BE2C (cell line): ENCODE measurements at places on chromosomes 6 and 20.
A peak's percentile ranks its signal among the peaks of the same experiment; 100 is the strongest.

DNA sequence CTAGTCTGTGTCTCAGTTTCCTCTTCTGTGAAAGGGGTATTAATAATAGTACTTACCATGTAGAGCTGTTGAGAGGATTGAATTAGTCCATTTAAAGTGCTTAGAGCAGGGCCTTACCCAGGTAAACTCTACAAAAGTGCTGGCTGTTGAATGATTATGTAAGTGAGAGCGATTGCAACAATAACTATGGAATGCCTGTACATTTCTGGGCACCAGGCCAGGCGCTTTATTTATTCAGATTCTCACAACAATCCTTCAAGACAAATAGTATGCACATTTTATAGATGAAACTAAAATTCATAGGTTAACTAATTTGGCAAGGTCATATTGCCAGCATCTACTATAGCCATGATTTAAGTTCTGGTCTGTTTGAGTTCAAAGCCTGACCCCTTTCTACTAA is 78.3 kb upstream of the MMS22L start:
- DNase-seq: no peak

GRCh38 chr20:25378189-25378883 is 12.3 kb downstream of the ABHD12 start:
- no peak for DNase-seq

GRCh38 chr20:24027229-24027628 is 38.6 kb upstream of the GGTLC1 start:
- DNase-seq: no peak

DNA sequence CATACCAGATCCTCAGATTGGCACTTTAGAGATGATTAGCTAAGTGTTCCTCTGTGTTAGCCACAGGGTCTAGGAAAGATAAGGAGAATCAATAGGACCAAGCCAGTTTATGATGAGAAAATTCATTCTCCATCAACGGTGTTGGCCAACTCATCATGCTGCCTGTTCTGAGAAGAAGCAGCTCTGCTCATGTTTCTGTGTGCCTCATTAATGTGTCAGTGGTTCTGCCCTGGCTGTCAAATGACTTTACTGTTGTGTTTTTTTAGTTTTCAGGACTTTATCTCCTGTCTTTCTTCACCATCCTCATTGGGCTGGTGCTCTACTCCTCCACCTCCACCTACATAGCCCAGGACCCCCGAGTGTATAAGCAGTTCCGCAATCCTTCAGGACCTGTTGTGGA is 234.3 kb upstream of the PLN start:
- no peak for DNase-seq

- DNase-seq: peak; percentile 57
These were observed 296.8 kb downstream of the UTRN start for GRCh38 chr6:144581812-144582537.

DNA sequence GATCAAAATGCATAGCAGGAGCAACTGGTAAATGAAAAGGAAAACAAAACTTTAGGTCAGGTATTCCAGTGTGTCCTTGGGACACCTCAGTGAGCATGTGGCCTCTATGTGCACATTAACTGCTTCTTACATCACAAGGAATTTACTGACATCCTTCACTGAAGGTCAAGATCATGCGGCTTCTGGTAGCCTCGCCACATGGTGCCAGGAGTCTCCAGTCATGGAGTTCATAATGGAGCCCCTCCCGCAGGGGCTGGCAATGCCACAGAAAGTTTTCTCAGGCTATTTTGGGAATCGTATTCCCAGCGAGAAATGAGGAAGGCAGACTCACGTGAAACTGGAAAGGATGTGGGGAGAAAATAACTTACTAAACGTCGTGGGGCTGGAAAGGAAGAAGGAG is 19.7 kb upstream of the SLC22A3 start:
- no peak for DNase-seq

DNA sequence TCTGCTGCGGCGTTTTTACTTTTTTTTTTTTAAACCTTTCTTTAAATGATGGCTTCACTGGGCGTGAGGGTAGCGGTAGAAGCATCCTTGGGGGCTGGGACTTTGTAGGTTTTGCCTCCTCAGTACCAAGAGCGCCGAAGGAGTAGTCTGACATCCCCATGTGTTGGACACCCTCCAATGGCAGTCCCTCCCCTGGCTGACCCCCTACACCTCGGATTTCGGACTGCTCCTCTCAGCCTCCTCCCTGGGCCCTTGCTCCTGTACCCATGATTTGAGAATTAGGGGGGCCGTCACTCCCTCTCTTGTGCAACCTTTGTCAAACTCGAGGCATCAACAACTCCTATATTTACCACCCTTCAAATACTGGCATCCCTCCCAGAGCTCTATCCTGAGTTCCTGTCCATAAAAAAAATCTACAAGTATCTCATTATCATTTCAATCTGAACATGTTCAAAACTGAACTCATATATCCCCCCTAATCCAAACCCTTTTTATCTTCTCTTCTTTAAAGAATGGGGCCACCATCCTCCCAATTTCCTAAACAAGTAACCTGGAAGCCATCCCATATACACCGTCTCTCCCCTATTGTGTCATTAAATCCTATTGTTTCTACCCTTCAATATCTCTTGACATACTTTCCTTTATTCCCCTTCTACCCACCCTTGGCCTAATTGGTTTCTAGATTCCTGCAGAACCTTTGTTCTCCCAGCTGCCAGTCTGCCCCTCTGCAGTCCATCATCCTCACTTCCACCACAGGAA is 1.2 kb upstream of the ARFGEF3 start:
- no peak for DNase-seq

DNA sequence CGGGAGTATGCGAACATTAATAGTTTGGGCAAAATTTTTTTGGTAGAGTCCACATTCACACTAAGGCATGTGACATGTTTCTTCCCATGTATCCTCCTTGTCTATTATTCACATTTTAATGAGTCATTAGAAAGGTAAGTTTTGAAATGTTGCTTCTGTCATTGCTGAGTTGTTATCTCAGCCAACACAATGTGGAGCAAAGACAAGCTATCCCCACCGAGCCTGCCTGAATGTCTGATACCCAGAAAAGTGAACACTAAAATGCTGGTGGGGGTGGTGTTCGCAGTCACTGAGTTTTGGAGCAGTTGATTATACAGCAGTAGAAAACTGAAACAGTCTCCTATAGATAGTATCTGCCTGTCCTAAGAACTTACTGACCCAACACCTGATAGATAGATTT is 68.3 kb upstream of the ASF1A start:
- no peak for DNase-seq

GRCh38 chr6:22328474-22328873 is 31.6 kb upstream of the PRL start:
- DNase-seq: no peak

DNA sequence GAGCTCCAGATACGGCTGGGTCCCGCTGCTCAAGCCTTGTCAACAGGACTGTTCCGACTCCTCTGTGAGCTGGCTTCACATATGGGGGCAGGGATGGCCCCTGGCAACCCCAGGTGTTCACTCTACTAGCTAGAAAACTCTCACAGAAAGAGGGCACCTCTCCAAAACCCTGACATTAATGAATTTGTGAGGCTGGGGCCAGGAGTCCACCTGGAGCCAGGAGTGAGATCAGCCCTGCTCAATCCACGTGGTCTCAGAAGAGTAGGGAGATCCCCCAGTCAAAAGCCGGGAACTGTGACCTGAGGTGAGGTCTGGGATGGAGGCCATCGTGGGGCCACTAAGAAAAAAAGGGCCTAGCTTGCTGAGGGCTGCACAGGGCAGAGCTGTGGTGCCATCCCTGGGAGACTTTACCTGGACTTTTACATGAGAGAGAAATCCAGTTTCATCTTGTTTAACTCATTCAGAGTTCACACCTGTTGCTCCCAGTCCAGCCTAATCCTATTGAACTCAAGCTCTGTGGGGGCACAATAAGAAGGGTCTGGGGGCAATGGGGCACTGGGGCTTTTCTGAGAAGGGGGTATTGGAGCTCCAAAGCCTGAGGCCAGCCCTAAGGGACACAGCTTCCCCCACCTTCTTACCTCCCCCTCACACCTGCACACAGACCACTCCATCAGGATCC is 144.3 kb upstream of the MLN start:
- DNase-seq: no peak

DNA sequence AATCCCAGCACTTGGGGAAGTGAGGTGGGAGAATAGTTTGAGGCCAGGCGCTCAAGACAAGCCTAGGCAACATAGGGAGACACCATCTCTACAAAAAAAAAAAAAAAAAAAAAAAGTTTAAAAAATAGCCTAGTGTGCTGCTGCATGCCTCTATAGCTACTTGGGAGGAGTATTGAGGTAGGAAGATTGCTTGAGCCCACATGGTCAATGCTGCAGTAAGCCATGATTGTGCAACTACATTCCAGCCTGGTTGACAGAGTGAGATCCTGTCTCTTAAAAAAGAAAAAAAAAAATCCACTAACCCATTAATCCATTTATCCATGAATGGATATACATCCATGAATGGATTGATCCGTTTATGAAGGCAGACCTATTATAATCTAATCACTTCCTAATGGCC is 1064.6 kb upstream of the EYS start:
- DNase-seq: no peak

GRCh38 chr20:19749618-19750071 is 8.4 kb upstream of the RIN2 start:
- no peak for DNase-seq

- DNase-seq: no peak
These were observed 205.6 kb downstream of the FRK start for GRCh38 chr6:115854866-115855665.

DNA sequence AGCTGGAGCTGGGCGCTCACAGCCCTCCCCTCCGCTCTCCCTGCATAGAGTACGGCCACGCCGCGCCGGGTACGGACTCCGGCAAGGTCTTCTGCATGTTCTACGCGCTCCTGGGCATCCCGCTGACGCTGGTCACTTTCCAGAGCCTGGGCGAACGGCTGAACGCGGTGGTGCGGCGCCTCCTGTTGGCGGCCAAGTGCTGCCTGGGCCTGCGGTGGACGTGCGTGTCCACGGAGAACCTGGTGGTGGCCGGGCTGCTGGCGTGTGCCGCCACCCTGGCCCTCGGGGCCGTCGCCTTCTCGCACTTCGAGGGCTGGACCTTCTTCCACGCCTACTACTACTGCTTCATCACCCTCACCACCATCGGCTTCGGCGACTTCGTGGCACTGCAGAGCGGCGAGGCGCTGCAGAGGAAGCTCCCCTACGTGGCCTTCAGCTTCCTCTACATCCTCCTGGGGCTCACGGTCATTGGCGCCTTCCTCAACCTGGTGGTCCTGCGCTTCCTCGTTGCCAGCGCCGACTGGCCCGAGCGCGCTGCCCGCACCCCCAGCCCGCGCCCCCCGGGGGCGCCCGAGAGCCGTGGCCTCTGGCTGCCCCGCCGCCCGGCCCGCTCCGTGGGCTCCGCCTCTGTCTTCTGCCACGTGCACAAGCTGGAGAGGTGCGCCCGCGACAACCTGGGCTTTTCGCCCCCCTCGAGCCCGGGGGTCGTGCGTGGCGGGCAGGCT is 4.6 kb downstream of the KCNK15 start:
- DNase-seq: no peak

GRCh38 chr6:80439721-80440470 is 333.4 kb downstream of the BCKDHB start:
- DNase-seq: no peak

GRCh38 chr20:52103335-52103912 is 88.2 kb downstream of the ZFP64 start:
- no peak for DNase-seq

GRCh38 chr6:10355115-10355702 is 59.7 kb downstream of the TFAP2A start:
- DNase-seq: no peak

- peak; percentile 52 for DNase-seq
These were observed 17.1 kb downstream of the IFNGR1 start for GRCh38 chr6:137202078-137202477.

GRCh38 chr20:43798291-43799149 is 71.7 kb upstream of the GTSF1L start:
- peak; percentile 45 for DNase-seq

DNA sequence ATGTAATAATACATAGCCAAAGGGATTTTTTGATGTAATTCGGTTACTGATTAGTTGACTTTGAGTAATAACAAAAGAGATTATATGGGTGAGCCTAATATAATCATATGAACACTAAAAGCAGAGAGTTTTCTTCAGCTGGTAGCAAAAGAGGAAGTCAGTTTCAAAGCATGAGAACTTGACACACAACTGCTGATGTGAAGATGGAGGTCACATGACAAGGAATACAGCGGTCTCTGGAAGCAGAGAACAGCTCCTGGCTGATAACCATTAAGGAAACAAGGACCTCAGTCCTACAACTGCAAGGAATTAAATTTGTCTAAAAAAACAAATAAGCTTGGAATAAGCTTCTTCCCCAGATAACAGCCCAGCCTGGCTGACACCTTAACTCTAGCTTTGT is 154.5 kb upstream of the PRND start:
- no peak for DNase-seq

DNA sequence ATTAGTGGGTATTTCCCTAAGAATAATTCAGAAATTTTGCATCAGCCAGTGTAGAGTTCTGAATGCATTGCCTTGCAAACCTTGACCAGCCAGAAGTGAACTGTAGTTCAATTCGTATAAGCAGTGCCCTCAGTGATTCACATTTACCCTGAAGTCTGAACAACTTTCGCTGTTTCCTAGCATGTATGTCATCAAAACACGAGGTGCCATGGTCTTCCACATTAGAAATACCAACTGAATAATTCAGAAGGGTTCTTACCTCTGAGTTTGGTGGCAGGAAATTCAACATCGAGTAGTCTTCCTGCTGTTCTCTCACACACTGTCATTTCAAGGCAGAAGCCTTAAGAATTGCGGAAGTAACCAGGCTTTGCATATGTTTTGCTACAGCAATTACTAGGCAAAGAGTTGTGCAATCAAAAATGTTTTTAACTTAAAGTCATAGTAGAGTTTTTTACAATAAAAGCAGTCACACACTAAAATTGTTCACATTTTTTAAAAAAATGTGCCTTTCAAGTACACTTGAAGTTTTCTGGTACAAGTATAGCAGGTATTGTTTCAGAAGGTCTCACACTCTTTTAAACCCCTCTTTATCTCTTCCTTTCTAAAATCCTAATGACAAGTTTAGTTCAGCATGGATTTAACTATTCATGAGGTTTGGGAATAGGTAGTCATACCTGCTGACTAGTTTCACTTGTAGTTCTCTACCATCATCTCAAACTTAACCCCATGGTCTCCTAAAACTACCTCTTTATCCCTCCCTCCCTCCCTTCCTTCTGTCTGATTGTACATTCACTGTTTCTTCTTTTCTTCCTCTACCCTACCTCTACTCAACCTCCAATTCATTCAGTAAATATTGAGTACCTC is 118.3 kb downstream of the STXBP5 start:
- no peak for DNase-seq

DNA sequence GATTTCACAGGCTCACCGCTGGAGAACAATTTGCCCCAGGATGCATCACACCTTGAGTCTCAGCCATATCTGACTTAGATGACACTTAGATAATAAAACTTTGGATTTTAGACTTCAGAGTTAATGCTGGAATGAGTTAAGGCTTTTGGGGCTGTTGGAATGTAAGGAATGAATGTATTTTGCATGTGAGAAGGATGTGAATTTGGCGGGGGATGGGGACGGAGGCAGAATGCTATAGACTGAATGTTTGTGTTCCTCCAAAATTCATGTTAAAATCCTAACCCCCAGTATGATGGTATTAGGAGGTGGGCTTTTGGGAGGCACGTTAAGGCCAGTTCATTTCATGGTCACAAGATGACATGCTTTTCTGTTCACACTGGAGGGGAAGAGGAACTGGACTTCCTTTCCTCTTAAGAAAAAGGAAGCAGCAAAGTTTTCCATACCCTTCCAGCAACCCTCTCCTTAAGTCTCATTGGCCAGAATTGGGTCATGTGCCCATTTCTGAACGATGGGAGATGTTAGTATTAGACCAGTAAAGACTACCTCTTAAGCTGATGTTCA is 5.8 kb upstream of the SRXN1 start:
- no peak for DNase-seq
